ENCODE measurements at places on chromosomes 4 and X.

GRCh38 chr4:130210864-130211263 lies 1114.9 kb downstream of the C4orf33 start:
- no peaks in the 10 kb centered on the region for H3K27me3 ChIP-seq
- no peaks in the 10 kb centered on the region for H3K36me3 ChIP-seq
- H3K4me3 ChIP-seq, result no peak overlapping the region
- DNase-seq, result no peak
- H3K4me1 ChIP-seq, result no peaks in the 10 kb centered on the region

GRCh38 chrX:153643431-153644351 lies 3.3 kb upstream of the DUSP9 start:
- peak; percentile 56 for DNase-seq
- peaks cover 75% of the 10 kb centered on the region for H3K27me3 ChIP-seq
- H3K36me3 ChIP-seq, result no peaks in the 10 kb centered on the region
- H3K4me3 ChIP-seq, result no peak overlapping the region
- no peaks in the 10 kb centered on the region for H3K4me1 ChIP-seq
- no peak overlapping the region for H3K27ac ChIP-seq

DNA sequence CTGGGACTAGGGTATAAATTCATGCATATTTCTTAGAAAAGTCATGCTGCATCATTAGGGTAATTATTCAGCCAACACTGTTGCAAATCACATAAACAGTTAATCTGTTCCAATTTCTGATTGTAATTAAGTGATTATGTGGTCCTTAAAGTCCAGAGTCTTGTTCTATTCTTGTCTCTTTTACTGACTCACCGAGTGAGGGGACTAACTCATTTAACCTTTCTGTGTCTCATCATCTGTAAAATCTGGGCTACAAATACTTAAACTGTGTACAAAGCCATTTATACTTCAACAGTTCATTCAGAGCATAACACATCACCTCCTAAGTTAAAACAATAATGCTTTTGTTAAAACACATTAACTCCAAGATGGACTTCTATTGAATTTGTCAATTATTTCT lies 65.4 kb upstream of the KLHL13 start:
- H3K36me3 ChIP-seq, result no peaks in the 10 kb centered on the region
- DNase-seq, result no peak
- no peak overlapping the region for H3K27ac ChIP-seq
- no peaks in the 10 kb centered on the region for H3K27me3 ChIP-seq

GRCh38 chr4:76272073-76272472 lies 20.6 kb downstream of the FAM47E start:
- H3K4me1 ChIP-seq, result no peaks in the 10 kb centered on the region
- H3K27ac ChIP-seq, result no peak overlapping the region
- no peak for DNase-seq
- no peaks in the 10 kb centered on the region for H3K36me3 ChIP-seq
- H3K4me3 ChIP-seq, result no peak overlapping the region
- no peaks in the 10 kb centered on the region for H3K27me3 ChIP-seq

DNA sequence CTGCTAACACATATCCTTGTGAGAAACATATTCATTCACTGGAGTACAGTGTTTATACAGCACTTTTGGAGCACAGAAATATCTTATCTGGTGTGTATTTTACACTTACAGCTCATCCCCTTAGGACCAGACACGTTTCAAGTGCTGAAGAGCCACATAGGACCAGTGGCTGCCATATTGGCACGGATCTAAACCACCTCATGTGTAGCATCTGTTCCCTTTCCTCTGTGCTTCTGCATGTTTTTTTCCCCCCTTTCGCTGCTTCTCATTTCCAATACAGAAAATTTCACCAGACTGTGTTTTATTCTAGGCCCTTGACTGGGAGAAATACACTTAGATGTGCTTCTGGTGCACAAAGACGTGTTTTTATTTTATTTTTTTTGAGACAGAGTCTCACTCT lies 69.7 kb upstream of the RBMX start:
- no peaks in the 10 kb centered on the region for H3K36me3 ChIP-seq
- H3K27ac ChIP-seq, result no peak overlapping the region
- no peak for DNase-seq
- no peaks in the 10 kb centered on the region for H3K4me1 ChIP-seq
- no peaks in the 10 kb centered on the region for H3K27me3 ChIP-seq
- no peak overlapping the region for H3K4me3 ChIP-seq

DNA sequence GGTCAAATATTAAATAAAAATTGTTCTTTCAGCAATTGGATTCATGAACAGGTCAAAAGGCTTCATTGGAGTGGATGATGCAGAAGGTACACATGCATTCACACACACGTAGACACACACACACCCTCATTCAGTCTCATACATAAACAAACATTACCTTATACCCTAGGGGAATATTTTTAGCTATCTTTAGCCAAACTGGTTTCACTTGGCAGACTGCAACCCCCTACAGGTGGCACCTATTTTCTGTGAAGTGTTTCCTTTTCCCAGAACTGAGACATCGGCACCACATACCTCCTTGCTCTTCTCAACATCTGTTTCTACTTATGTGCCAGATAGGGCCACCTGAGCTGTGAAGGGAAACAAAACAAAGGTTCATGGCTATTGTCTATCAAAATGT lies 18.5 kb upstream of the KDR start:
- H3K4me3 ChIP-seq, result no peak overlapping the region
- no peak overlapping the region for H3K27ac ChIP-seq
- H3K4me1 ChIP-seq, result peaks cover 4% of the 10 kb centered on the region
- DNase-seq, result no peak
- peaks cover 6% of the 10 kb centered on the region for H3K27me3 ChIP-seq
- no peaks in the 10 kb centered on the region for H3K36me3 ChIP-seq

- no peak overlapping the region for H3K4me3 ChIP-seq
- peak; percentile 60 for DNase-seq
- no peaks in the 10 kb centered on the region for H3K36me3 ChIP-seq
- H3K4me1 ChIP-seq, result no peaks in the 10 kb centered on the region
- no peaks in the 10 kb centered on the region for H3K27me3 ChIP-seq
- H3K27ac ChIP-seq, result no peak overlapping the region
Measured at GRCh38 chr4:81736324-81736723, 264.6 kb upstream of the RASGEF1B start.

GRCh38 chr4:13928214-13928613 lies 300.7 kb upstream of the BOD1L1 start:
- H3K36me3 ChIP-seq, result no peaks in the 10 kb centered on the region
- H3K27ac ChIP-seq, result no peak overlapping the region
- no peaks in the 10 kb centered on the region for H3K27me3 ChIP-seq
- no peak overlapping the region for H3K4me3 ChIP-seq

- H3K4me1 ChIP-seq, result peaks cover 10% of the 10 kb centered on the region
- H3K27me3 ChIP-seq, result no peaks in the 10 kb centered on the region
- peak overlapping the region; percentile 93 for H3K4me3 ChIP-seq
- H3K36me3 ChIP-seq, result peaks cover 4% of the 10 kb centered on the region
Measured at GRCh38 chr4:146176891-146177290, 1.4 kb downstream of the LSM6 start.

DNA sequence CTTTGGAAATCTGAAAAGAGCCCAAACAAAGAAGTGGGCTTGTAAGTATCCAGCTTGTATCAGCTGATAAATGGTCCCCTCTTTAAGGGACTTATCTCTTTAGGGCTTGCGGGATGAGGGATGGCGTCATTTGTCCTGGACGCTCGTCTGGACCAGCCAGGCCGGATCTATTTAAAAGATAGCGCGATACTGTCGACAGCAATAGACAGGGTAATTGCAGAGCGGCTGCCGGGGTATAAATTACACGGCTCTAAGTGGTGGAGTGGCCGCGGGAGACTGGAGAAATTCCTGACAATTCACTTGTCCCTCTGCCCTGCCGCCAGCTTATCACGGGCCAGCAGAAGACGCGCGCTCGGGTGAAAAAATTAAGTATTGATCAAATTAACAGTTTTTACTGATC lies 90.7 kb downstream of the FAM53A start:
- H3K4me1 ChIP-seq, result no peaks in the 10 kb centered on the region
- no peaks in the 10 kb centered on the region for H3K36me3 ChIP-seq
- H3K27ac ChIP-seq, result no peak overlapping the region
